Stimulated activated CD4-positive, alpha-beta T cell treated with anti-CD3 and anti-CD28 coated beads, Interleukin-1b, Interleukin-23, amount 100 ng/mL, for 1 hour (primary cell): ENCODE measurements at places on chromosomes 3 and 15.

- no peak for DNase-seq
Measured at GRCh38 chr15:45023659-45024225, 747 bp downstream of the SORD start.

DNA sequence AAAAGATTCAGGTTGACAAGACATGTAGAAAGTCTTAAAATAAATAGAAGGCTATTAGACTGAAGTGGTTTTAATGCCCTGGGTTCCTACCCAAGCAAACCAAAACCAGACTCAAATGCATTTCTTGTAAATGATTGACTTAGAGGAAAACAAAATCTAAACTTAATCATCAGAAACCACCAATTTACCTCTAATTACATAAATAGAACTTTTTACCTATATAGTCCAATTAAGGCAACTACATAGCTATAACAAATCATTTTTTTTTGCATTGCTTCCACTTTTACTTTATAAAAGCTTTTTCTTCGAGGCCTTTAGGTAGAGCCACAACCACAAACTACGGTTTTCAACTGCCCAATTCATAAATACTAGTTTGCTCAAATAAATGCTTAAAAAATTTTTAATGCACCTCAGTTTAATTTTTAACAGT, 231.3 kb upstream of the ARHGEF26 start:
- no peak for DNase-seq

- DNase-seq, result no peak
Measured at GRCh38 chr15:66482539-66482938, 15.0 kb downstream of the SNAPC5 start.

GRCh38 chr3:41521010-41521655, 321.8 kb downstream of the CTNNB1 start:
- DNase-seq, result no peak

DNA sequence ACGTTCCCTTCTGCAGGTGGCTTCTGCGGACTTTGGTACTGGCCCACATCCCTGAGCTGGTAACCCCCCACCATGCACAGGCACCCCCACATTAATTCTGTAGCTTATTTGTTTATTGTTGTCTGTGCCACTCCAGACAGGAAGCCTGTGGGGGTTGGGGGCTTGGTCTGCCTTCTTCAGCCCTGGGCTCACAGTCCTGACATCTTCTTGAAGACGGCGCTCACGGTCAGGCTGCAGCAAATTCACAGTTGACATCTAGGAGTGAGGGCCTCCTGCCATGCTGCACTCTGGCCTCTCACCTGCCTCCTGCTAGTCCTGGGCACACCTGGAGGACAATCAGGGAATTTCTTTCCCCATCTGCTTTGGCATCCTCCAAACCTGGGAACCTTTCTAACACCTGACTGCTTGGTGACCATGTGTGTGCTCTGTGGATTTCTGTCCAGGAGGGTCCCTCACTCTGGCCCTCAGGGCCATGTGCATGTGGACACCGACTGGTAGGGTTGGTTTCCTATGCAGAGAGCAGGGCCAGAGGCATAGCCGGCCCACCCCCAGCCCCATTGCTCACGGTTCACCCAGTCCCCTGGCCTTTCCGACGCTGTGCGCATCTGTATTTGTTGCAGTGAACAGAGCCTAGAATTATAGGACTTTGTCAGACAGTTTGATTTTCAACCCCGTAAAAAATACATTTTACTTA, 68.8 kb downstream of the APBA2 start:
- DNase-seq, result no peak

- no peak for DNase-seq
Measured at GRCh38 chr15:76386178-76386577, 49.6 kb downstream of the ISL2 start.

GRCh38 chr15:63506537-63507035, 2.2 kb downstream of the USP3 start:
- no peak for DNase-seq

DNA sequence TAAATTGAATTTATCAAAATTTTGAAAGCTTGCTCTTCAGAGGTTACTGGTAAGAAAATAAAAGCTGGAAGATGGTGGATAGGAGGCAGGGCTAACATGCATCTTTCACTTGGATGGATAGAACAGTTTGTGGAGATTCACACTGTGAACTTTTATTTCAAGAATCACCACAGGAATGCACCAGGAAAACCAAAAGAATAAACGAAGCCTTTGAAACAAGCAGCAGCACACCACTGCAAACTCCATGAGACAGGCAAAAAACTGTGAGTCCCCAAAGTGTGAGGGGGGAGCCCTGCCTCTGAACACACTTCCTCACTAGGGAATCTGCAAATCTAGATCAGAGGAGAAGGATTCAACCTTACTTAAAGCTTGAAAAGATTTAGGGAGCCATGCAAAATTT, 122.2 kb downstream of the RTP4 start:
- no peak for DNase-seq

DNA sequence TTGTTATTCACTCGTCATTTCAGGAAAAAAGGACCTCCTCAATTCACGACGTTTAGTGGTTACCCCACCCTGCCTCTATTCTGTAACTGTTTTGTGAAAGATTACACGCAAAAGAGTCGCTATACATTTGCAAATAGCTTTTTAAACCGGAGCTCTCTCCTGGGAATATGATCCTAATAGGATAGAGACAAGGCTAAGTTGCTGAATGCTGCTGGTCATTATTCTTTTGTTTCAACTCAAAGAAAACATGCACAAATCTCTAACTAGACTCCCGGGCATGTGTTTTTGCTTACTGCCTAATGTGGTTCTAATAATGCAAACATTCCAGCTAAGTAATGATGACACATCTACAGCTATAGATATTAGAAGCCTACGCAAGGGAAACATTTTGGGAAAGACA, 214.6 kb upstream of the MDFIC2 start:
- DNase-seq, result no peak

- DNase-seq, result no peak
Measured at GRCh38 chr3:7754653-7755441, 746.8 kb upstream of the LMCD1 start.

GRCh38 chr15:79944622-79945021, 26.4 kb downstream of the BCL2A1 start:
- DNase-seq, result no peak

GRCh38 chr15:80157215-80157614, 4.4 kb downstream of the FAH start:
- DNase-seq, result no peak

DNA sequence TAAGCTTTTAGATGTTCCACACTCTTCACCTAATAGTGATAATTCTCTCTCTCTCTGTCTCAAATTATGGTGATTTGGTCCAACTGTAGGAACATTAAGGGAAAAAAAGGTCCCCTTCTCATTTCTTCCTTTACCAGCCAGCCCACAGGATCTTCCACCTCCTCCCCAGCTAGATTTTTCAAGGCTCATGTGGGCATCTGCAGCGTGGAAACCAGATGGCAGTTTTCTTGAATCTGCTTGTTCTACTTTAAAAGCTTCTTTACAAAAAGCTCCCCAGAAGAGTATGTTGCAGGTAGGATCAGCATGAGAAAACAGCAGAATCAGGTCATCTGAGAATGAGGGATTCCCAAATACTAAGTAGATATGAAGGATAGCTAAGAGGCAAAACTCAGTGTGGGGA, 208.6 kb upstream of the PFN2 start:
- DNase-seq, result no peak

- no peak for DNase-seq
Measured at GRCh38 chr3:61425356-61425755, 136.0 kb upstream of the PTPRG start.
